Stimulated activated memory B cell treated with anti-CD40 and anti-IgM and Interleukin-4, amounts not matched to agents 10 μg/mL and 1 μg/mL and 100 μg/mL, for 72 hours (primary cell): ENCODE measurements at places on chromosomes 13 and 19.

- peak; percentile 25 for ATAC-seq
These were observed 3.3 kb downstream of the CFD start for GRCh38 chr19:862581-863314.

GRCh38 chr13:35990196-35990595 lies 141.0 kb downstream of the DCLK1 start:
- no peak for ATAC-seq

DNA sequence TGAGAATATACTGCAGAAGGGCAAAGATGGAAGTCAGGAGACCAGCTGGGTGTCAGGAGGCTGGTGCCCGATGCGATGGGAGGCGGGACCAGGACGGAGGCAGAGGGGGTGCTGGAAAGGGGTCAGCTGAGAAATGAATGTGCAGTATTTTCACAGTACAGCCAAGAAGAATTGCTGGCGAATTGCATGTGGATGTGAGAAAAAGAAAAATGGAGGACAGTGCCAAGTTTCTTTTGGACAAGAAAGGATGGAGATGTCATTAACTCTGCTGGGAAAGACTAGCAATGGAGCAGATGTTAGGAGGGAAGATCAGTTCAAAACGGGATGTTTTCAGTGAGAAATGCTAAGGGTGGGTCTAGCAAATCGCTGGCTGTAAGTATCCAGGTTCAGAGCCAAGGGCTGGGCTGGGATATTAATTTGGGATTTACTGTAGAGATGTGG lies 7.0 kb downstream of the CRYL1 start:
- no peak for ATAC-seq

- ATAC-seq: no peak
These were observed 45.1 kb downstream of the EPSTI1 start for GRCh38 chr13:42946927-42947326.

GRCh38 chr13:78376033-78376432 lies 227.3 kb downstream of the POU4F1 start:
- ATAC-seq: no peak

- ATAC-seq: no peak
These were observed 83.4 kb downstream of the SIPA1L3 start for GRCh38 chr19:37990362-37990761.

- no peak for ATAC-seq
These were observed 25.9 kb upstream of the ABCC4 start for GRCh38 chr13:95327190-95327589.

GRCh38 chr19:16593181-16593580 lies 21.0 kb upstream of the SLC35E1 start:
- ATAC-seq: no peak

DNA sequence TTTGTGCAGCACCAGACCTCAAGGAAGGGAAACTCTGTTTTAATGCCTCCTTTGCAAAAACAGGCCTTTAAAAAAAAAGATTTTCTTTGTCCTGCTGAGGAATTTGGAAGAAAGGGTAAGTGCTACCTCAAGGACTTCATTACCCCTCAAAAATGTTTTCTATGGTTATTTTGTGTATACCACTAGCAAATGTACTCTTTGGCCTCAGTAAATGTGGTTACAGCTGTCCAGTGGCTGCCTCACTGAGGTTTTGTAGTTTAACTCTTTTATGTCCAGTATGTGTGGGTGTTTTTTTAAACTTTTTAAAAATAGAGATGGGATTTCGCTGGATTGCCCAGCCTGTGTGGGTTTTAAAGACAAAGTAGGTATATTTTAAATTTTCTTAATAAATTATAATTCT lies 42.2 kb upstream of the TSC22D1 start:
- no peak for ATAC-seq
